ENCODE measurements at places on chromosomes 1 and 21.

- DNase-seq: no peak
Measured at GRCh38 chr21:23809573-23809972, 1797.7 kb downstream of the MRPL39 start.

DNA sequence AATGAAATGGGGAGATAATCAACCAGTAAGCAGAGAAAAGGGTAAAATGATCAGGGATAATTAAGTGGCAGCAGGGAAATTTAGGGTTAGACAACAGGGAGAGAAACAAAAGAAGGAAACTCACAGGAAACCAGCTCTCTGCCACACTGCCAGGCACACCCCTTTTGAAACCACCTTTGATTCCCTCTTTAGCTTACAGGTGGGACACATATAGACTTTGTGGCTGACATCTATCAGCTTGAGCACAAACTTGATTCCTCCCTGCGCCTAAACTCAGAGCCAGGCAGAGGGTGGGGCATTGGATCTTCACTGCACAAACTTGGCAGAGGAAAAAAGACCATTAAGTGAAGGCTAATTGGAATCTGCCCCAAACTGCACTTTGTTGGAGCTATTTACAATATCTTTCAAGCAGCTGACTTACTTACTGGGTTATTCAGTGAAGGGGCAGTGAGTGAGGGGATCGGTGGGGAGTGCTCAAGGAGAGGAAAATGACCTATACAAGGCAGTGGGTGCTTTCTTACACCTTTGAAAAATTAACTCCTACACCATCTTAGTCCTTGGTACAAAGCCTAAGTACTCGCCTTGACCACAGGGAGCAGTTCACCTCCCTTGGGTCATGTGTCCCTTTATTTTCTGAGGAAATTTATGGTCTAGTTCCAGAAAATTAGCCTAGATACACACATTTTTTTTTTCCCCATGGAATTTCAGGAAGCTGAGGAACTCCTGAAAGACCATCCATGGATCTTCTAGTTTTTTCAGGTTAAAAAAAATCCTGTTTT, 60.2 kb downstream of the PBX1 start:
- no peak for DNase-seq

DNA sequence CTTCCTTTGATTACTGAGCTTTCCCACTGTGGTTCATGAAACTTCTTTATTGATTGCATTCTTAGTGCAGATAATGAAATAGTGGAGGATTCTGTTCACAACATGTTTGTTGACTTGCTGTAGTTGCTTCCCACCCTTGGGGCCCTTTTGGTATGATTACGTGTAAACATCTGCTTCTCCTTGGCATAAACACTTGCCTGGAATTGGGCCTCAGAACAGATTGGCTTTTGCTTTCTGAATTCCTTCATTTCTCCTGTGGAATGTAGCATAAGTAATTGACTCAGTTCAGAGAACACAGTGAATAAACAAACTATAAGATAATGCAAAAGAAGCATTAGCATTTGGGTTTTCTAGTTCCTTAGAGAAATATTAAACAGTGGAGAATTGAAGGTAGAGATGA, 59.5 kb upstream of the LAMC2 start:
- DNase-seq: no peak

GRCh38 chr1:7516341-7516740, 254.8 kb upstream of the VAMP3 start:
- DNase-seq: no peak

DNA sequence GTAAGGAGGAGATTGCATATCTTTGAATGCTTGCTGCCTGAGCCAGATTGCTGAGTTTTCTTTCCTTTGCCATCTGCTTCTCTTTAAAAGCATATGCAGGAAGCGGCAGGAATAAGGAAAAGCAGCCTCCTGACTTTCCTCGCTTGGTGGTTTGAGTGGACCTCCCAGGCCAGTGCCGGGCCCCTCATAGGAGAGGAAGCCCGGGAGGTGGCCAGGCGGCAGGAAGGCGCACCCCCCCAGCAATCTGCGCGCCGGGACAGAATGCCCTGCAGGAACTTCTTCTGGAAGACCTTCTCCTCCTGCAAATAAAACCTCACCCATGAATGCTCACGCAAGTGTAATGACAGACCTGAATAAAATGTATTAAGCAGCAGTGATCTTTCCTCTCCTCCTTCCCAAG, 1.5 kb downstream of the CORT start:
- DNase-seq: no peak
